ENCODE measurements at places on chromosomes 6 and 20.
A peak's percentile ranks its signal among the peaks of the same experiment; 100 is the strongest.

DNA sequence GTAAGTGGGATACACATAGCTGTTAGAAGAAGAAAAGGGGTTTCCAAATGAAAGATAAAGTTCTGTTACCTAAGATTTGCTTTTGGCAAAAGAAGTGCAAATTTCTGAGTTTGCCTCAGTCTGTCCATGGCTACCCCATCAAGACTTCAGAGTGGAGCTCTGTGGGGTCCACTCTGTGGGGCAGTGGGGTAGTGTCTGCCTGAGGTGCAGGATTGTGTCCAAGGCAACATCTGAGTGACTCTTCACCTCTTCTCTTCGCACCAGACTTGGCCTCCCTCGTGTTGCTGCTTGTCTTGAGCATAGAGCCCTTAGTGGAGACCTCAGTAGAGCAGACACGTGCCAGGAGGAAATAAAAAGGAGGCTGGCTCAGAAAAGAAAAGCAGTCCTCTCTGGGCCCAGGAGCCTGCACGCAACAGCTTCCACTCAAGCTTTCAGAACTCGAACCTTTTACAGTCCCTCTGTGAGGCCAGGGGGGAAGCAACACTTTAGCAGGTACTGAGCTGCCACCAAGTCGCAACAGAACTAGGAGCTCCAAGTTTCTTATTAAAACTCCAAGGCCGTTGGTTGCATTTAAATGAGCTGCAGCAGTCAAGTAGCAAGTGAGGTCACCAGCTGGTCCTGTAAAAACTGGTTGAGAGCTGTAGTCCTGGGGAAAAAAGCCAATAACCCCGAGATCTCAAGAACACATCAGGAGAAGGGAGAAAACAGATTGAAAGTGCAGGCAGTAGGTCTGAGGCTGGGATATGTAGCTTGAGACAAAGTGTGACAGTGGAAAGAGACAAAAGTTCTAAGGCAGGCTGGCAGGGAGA is 413.5 kb downstream of the CDC5L start:
- DNase-seq, result no peak

DNA sequence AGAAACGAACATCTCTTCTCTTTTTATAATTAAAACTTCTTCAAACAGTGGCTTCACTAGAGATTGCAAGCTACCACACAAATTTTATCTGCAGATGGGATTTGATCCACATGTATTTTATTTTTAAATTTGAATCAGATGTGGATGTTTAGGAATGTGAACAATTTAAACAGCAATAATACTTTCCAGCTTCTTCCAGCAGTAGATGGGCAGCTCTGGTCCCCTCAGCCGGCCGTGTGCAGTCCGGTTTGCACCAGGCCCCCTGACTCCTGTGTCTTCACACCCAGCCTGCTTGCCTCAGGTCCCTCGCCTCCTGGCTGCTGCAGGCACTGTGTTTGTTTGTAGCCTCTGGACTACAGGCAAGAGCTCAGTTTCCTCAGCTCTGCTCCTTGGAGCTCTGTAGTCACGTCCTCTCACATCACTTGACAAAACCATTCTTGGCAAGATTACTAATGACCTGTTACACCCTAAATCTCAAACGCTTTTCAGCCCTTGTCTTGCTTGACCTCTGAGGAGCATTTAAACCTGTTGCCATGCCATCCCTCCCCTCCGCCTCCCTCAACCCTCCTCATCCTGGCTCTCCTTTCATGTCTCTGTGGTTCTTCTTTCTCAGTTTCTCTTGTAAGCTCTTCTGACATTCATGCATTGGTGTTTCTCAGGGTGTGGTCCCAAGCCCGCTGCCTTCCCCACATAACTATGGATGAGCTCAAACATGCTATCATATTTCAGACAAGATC is 13.2 kb upstream of the ZBTB24 start:
- DNase-seq, result no peak

DNA sequence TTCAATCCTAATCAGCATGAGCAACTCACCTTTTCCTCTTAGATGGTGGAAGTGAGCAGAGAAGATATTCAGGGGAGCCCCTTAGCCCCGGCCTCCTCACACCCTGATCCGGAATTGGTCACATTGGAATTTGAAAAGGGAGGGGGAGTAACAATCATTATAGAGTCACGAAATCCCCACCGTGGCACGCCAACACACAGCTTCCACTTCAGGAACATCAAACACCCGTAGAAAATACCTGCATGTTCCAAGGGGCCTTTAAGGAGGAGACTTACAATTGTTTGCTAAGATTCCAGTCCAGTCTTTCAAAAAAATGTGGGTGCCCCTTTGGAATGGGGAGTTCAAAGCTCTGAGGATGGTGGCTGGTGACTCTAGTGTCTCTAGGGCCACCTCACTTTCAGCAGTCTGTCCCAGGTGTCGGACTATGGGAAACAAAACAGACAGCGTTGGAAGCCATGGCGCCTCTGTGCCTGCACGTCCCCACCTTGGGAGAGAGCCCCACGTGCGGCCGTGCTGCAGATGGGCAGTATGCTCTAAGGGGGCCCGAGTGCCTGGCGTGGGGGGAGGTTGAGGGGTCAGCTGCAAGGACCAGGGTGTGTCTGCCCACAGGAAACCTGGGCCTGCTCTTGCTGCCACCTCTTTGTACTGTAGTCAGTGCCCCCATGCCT is 2.4 kb downstream of the CD93 start:
- DNase-seq, result no peak

DNA sequence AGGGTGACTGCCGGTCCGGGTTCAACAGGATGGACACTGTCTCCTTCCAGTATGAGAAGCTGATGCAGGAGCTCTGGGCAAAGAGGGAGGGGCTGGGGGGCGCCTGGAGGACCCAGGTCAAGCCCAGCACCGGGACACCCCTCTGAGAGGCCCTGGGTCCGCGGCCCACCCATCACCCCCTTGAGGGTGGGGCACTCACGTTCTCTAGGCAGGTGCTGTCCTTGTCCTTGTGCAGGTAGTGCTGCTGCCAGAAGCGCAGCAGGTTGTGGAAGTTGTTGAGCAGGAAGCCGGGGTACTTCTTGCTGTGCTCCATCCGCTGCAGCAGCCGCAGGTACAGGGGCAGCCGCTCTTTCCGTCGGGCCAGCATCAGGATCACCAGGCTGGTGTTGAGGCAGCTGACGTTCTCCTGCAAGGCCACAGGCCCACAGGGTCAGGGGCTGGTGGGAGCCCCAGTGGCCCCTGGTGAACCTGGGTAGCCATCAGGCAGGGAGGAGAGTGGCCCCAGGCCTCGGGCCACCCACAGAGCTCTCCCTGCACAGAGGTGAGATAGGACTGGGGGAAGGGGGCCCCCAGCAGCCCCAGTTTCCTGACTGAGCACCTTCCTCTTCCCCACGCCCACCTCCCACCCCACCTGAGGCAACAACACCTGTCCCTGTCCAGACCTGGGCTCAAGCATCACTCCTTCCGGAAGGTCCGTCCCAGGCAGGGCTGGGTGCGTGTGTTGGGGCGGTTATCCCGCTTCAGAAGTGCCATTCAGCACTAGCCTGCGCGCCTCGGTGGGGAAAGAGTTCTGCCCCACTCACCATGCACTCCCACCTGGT is 47.8 kb downstream of the MYH7B start:
- no peak for DNase-seq

DNA sequence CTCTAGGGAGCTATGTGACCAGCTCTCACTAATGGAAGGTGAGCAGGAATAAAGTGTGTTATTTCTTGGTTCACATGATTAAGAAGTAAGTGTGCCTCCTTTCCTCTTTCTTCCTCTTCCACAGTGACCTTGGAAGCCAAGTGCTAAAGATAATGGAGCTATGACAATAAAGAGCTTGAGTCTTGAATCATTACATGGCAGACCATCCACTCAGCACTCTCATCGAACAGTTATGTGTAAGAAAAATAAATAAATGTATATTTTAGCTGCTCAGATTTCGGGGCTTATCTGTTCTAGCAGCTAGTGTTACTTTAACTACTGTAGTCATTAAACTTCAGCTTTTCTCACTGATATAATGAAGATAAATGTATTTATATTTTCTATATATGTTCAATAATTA is 72.9 kb downstream of the HDGFL1 start:
- no peak for DNase-seq

DNA sequence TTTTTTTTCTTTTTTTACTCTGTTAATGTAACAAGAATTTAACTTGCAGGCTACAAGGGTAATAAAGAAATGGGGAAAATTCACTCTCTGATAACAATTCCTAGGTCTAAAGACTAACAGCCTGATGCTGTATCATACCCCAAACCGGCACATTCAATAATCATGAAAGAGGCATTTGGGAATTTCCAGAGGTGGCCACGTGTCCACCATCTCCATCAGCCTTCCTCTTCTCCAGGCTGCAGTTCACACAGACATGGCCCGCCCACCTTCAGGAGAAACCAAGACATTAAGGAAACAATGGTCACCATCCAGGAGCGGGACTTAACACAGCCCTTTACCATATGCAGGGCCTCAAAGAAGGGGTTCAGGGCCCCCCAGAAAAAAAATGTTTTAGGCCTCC is 44.8 kb downstream of the PDE10A start:
- DNase-seq, result no peak

DNA sequence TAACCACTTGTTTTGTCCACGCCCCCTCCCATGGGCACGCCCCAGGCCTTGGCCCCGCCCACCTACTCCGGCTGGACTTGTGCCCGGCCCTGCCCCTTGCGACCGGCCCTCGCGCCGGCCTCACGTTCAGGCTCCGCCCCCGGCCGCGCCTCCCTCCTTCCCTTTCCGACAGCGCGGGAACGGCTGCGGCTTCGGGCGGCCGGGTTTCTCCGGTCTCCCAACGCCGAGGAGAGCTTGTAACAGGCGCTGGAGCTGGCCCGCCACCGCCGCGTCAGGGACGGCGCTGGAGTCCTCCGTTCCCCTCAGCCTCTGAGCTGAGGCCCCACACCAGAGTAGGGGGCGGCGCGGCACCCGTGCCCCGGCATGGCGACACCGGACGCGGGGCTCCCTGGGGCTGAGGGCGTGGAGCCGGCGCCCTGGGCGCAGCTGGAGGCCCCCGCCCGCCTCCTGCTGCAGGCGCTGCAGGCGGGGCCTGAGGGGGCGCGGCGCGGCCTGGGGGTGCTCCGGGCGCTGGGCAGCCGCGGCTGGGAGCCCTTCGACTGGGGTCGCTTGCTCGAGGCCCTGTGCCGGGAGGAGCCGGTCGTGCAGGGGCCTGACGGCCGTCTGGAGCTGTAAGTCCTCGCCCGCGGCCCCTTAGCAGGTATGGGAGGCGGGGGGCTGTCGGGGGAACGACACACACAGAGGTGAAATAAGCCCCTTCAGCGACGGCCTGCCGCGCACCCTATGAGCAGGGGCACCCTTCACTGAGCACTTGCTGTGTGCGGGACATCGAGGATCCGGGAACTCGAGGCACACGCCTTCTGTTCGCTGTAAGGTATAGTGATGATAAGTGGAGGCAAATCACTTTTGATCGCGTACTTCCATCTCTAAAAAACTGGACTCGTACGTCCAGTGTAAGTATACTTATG is at the start of gene FANCE:
Gene FANCE (plus strand): TSS at position 156 of the 908 bp plus-strand sequence. CDS start 208 bp downstream, at position 364.
- DNase-seq, result peak; percentile 33

DNA sequence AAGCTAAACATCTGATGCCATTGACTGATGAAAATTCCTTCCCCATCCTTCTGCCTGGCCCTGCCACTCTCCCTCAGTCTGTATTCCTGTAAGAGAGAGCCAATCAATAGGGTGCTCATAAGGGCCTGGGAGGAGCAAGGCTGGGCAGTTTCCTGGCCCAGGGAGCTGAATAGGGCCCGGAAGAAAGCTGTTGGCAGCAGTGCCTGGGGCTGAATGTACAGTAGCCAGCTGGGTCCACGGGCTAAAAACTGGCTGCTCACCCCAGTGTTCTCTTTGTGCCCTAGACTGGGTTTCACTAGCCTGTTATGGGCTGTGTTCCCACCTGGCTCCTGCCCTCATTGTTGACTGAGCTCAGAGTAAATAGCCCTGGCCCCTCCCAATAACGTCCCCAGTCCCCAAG is 1.7 kb upstream of the WFDC2 start:
- no peak for DNase-seq

GRCh38 chr6:144220031-144220790 is 64.9 kb upstream of the UTRN start:
- DNase-seq, result no peak

- DNase-seq, result no peak
These were observed 19.8 kb upstream of the TGM3 start for GRCh38 chr20:2276015-2276414.

- no peak for DNase-seq
These were observed 45.4 kb downstream of the RPF2 start for GRCh38 chr6:111027219-111027618.
